ENCODE measurements at places on chromosomes 1 and 21. TPM values are rescaled to one million over a fixed set of nuclear protein-coding genes. Genes with fewer than 3 reads are reported as not detected.

DNA sequence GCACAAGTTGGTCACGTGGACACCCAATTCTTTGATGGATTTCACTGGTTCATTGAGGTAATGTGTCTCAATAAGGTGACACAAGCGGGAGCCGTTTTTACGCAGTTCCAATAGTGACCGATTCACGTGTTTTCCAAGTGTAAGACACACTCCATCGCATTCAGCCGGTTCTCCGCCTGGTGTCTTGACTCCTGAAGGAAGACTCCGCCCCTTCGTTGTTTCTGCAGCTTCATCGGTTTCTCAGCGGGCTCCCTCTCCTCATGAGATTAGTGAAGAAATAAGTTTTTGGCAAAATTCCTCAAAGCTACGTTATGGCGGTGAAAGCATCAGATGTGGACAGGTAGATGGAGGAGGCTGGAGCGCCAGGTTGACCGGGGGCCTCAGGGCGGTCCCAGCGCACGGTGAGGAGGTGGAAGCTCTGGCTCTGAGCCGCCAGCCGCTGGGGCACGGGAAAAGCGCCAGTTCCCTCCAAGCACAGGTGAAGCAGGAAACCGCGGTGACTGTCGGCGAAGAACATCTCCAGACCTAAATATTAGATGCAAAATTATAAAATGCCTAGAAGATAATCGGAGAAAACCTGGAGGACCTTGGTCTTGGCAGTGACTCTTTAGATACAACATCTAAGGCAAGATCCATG lies 21.0 kb downstream of the CD2 start:
- DNase-seq, result no peak

Gene NBPF4
- not detected for polyA plus RNA-seq

Gene SYTL1
- polyA plus RNA-seq, result 91.0 TPM

Gene ARHGEF2
- polyA plus RNA-seq, result 19.2 TPM

Gene WNT4
- polyA plus RNA-seq, result not detected

Gene PDE4B
- polyA plus RNA-seq, result 63.9 TPM

Gene AGT
- polyA plus RNA-seq, result not detected

Gene NHLH2
- not detected for polyA plus RNA-seq

Gene AIRE
- polyA plus RNA-seq, result 0.57 TPM

DNA sequence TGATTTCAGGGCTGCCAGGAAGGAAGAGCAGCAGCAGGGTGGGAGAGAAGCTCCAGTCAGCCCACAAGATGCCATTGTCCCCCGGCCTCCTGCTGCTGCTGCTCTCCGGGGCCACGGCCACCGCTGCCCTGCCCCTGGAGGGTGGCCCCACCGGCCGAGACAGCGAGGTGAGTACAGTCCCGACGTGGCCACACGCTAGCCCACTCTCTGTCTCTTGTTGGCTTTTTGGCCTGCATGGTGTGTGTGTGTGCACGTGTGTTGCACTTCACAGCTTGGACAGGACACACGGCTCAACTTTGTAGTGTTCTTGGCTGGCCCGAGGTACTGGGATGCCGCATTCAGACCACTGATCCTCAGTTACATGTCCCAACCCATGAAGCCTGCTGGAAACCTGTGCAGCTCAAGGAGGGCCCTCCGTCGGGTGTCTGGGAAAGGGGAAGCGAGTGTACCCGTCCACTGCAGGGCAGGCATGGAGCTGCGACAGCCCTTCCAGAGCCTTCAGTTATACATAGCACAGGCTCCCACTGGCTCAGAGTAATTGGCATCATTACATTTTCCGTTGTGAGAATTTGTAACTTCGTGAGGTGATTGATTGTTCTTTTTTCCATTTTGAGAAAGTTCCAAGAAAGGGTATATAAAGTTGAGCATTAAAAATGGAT lies 454 bp downstream of the CORT start:
- no peak for DNase-seq

GRCh38 chr1:114609826-114610225 lies 28.4 kb upstream of the BCAS2 start:
- DNase-seq, result no peak

DNA sequence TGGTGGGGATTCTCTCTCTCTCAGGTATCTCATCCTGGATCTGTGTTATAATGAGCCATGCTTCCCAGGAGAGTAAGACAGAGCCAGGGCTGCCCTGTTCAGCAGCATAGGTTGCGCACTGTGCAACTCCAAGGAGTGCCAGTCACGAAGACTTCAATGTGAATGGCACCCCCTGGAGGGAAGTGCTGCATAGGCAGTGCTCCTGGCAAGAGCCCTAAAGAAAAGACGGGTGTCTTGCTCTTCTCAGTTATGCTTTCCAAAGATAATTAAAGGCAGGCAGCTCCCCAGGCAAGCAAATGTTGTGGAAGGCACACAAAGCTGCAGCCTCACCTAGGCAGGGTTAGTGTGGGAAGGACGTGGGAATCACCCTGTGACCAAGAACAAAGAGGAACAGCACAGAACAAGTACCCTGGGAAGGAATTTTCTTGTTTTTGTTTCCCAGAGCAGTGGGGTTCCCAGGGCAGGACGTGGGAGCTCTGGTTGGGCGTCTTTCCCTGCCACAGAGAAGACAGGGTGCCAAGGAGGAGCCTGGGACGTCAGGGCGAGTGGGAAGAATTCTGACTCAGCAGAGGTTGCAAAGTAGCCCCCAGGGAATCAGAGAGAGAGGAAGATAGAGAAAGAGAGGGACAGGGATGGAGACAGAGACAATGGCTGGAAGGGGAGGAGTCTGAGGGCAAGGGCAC lies 120.9 kb downstream of the KCNN3 start:
- no peak for DNase-seq

Gene LAX1
- 33.7 TPM for polyA plus RNA-seq

Gene KRTAP7-1
- polyA plus RNA-seq, result not detected

DNA sequence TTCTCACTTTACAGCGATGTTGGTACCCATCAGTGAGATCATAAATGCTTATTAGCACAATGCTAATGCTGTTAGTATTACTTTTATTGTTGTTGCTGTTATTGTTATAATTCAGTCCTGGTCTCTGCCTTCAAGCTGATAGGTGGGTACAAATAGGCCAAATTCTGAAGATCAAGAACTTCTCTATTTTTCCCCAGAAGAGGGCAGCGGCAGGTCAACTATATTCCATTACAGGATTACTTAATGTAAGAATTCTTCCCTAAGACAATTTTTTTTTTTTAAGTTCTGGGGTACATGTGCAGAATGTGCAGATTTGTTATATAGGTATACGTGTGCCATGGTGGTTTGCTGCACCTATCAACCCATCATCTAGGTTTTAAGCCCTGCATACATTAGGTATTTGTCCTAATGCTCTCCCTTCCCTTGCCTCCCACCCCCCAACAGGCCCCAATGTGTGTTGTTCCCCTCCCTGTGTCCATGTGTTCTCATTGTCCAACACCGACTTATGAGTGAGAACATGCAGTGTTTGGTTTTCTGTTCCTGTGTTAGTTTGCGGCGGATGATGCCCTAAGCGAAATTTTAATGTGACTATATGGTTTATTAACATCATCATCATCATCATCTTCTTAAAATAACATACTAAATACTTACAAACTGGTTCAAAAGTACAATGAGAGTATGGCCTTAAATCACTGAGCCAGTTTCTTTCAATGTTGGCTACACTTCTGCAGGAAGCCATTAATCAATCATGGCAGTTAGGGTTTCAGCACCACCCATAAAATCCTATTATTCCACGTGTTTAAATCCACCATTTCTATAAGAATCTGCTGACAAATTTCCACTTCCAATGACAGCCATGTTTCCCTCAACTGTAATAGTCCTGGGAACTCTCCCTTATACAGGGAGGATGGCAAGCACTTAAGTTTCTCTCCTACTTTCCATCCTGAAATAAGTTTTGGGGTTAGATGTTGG lies 19.2 kb downstream of the SLC19A2 start:
- peak; percentile 51 for DNase-seq

DNA sequence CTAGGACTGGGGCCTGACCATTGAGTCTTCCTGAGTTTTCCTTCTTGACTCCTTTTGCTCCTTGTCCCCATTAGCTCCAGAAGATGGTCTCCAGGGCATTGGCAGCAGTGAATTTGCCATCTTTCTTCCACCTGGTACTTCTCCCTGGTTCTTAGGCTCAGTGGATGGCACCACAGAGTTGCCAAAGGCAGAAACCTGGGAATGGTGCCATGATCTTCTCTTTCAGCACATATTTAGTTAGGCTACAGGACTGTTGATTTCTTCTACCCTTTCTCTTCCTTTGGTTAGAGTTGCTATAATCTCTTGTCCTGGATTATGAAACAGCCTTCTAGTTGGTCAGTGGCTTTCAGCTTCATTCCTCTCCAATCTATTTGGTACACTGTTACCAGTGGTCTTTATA lies 6.2 kb downstream of the ZBTB40 start:
- no peak for DNase-seq

GRCh38 chr1:87706779-87707228 lies 378.1 kb downstream of the LMO4 start:
- DNase-seq, result no peak

- DNase-seq, result no peak
Observed at GRCh38 chr1:93124556-93125355, 45.7 kb downstream of the MTF2 start.

- DNase-seq, result no peak
Observed at GRCh38 chr1:11147197-11147770, 41.9 kb upstream of the ANGPTL7 start.

GRCh38 chr1:16922885-16923431 lies 1.2 kb downstream of the CROCC start:
- no peak for DNase-seq

DNA sequence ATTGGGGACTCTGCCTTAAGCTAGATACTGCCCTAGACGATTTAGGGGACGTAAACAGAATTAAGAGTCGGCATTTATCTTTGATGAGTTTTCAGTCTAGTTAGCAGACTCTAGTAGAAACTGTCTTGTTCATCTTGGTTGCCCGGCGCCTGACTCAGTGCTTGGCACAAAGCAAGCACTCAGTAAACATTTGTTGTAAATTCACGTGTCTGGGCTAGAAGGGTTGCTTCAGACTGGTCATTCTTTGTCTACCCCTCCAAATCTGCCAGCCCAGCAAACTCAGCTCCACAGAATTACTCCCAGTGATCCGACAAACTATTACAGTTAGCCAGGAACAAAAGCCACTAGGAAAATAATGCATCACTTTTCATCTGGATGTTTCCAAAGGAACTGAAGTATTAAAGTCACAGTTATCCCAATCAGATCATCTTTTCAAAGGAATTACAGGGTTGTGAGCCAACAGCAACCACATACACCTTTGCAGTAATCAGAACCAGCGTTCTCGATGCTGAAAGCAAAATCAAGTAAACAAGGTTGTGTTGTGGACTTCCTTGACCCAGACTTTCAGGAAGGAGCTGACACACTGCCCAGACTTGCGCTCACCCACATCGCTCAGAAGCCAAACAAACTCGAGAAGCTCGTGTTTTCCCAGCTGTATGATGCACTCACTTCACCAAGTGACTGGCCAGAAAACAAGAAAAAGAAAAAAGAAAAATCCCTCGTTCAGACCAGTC lies 66.5 kb upstream of the GADD45A start:
- DNase-seq, result no peak

Gene S100A1
- not detected for polyA plus RNA-seq

DNA sequence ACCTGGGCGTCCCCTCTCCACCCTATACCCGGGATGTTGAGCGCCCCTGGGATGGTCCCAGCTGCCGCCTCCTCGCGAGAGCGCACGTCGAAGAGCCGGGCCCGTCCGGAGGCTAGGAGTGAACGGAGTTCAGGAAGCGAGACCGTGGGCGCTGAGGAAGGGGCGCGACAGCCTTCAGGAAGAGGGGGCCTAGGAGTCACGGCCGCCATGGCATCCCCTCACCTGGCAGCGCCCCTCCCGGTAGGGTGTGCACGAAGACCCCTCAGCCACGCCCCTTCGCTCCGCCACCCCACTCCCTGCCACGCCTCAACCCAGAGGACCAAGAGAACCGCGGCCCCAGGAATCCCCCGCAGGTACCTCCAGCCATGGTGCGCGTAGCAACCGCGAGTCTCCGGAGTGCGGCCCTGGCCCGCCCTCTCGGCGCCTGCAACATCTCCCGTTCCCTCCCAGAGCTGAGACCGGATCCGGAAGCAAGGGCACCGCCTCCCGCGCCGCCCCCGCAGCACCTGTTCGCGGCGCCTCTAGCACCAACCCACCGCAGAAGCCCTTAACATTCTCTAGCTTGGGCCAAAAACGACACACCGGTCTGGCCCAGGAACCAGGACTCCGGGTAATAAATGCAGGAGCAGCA lies at the start of gene TSTD1:
TSS of gene TSTD1 (minus strand) at position 442 of the 631 bp plus-strand sequence. CDS start at position 367, 75 bp downstream.
- peak; percentile 93 for DNase-seq

- no peak for DNase-seq
Observed at GRCh38 chr1:16969651-16970050, 10.8 kb downstream of the MFAP2 start.

GRCh38 chr1:9004700-9005394 lies 21.4 kb downstream of the SLC2A7 start:
- DNase-seq, result peak; percentile 71

Gene CHIT1
- polyA plus RNA-seq, result not detected

Gene RAD54L
- 0.16 TPM for polyA plus RNA-seq

DNA sequence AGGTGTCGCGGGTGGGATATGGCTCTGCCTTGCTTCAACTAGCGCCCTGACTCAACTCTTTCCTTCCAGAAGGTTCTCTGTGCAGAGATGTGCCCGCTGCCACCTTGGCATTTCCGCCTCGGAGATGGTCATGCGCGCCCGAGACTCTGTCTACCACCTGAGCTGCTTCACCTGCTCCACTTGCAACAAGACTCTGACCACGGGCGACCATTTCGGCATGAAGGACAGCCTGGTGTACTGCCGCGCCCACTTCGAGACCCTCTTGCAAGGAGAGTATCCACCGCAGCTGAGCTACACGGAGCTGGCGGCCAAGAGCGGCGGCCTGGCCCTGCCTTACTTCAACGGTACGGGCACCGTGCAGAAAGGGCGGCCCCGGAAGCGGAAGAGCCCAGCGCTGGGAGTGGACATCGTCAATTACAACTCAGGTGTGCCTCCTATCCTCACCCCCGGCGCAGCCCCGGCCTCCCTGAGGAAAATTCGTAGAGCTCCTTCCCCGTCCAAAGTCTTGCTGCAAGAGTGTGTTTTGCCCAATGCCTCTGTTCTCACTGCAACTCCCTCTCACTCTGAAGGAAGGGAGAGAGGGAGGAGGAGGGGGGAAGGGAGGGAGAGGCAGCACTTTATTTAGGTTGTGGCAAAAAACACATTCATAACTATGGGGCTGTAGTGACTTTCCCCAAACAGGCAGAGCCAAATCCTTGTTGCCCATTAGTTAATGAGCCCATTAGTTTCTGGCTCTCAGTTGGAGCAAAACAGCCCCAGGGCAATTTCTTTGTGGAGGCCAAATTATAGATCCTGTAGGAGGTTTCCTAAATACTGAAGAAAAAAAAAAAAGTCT lies 4.3 kb downstream of the LHX9 start:
- DNase-seq, result no peak

- no peak for DNase-seq
Observed at GRCh38 chr1:208269338-208269666, 25.1 kb upstream of the PLXNA2 start.

- no peak for DNase-seq
Observed at GRCh38 chr21:38136201-38136600, 120.6 kb upstream of the KCNJ15 start.

DNA sequence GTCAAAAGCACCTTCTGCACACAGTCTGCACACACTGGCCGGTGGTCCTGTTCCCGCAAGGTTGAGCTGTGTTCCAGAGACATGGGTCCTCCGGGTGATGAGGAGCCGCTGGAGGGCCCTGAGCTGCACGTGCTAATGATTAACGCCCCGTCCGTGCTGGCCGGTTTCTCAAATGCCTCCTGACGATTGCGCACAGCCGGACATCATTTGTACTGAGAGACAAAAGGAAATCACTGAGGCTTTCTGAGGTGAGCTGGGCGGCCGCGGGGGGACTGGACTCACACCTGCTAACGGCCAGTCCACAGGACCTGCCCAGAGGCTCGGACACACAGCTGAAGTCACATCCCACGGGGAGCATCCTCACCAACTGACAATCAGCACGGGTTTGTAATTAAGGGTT lies 29.2 kb downstream of the POFUT2 start:
- no peak for DNase-seq

Gene LYSMD1
- polyA plus RNA-seq, result 0.14 TPM

Measured in CD4-positive, CD25-positive, alpha-beta regulatory T cell (primary cell).